ENCODE measurements at places on chromosomes 16 and 17. TPM values are rescaled to one million over a fixed set of nuclear protein-coding genes. Genes with fewer than 3 reads are reported as not detected.

The CCT6B gene
- total RNA-seq = 3.3 TPM

The PIMREG gene
- not detected for total RNA-seq

The USP6 gene
- 2.5 TPM for total RNA-seq

The TSR1 gene
- 21.9 TPM for total RNA-seq

The KRTAP2-3 gene
- not detected for total RNA-seq

The TPSD1 gene
- total RNA-seq = not detected

GRCh38 chr16:87374313-87374712 lies 9.3 kb downstream of the FBXO31 start:
- DNase-seq = no peak
- no peaks in the 10 kb centered on the region for H3K36me3 ChIP-seq
- peaks cover 84% of the 10 kb centered on the region for H3K4me1 ChIP-seq
- no peak overlapping the region for H3K4me3 ChIP-seq
- H3K27ac ChIP-seq = no peak overlapping the region
- no peaks in the 10 kb centered on the region for H3K27me3 ChIP-seq

DNA sequence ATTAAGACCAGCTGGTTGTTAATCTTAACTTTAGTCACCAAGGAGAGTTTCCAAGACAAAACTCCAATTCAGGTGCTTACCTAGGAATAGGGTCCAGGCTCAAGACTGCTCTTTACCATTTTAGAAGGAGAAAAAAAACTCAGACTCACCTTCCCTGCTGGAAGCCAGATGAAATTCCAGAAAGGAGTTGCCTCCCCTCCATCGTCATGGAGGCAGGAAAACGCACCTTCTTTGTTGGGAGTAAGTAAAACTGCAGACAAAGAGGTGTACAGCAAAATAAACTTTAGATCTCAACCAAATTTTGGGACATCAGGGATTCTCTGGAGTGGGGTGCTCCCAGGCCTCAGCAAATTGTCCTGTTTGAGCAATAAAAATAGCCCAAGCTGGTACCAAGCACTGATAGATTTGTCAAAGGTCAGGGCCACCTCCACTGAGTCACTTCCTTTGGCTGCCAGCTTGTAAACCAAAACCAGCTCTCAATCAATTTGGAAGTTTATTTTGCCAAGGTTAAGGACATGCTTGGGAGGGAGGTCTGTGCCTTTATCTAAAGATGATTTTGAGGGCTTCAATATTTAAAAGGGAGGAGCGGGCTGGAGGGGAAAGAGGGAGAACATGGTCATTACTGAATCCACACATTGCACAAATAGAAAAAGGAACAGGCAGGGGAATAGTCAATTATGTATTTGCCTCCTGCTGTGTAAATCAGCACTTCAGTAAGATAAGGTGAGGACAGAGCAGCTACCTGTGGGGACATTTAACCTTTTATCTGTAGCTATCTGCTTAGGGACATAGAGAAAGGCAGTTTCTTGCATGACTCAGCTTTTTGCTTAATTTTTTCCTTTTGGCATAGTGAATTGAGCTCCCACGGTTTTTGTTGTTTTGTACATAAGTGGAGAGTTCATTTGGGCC lies 1.5 kb upstream of the ALDH3A2 start:
- no peak for DNase-seq
- H3K4me1 ChIP-seq = peaks cover 47% of the 10 kb centered on the region
- no peaks in the 10 kb centered on the region for H3K27me3 ChIP-seq
- no peaks in the 10 kb centered on the region for H3K36me3 ChIP-seq
- peak overlapping the region; percentile 97 for H3K27ac ChIP-seq

DNA sequence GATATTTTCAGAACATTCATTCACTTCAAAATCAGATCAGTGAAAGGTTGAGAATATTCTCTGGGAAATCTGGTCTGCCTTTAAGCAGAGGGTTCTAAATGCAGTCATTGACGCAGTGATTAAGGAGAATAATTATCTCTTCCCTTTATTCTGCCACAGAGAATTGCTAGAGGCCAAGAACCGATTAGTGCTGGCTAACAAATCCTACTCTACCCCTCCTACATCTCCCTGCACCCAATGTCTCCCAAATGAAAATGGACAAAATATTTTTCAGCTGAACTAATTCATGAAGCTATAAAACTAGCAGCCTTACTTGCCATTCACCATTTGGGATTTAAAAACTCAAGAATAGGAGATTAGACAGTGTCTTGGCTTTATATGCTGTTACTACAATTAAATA lies 185.5 kb upstream of the SOX9 start:
- H3K36me3 ChIP-seq = no peaks in the 10 kb centered on the region
- no peak overlapping the region for H3K4me3 ChIP-seq
- no peaks in the 10 kb centered on the region for H3K4me1 ChIP-seq
- no peak overlapping the region for H3K27ac ChIP-seq

DNA sequence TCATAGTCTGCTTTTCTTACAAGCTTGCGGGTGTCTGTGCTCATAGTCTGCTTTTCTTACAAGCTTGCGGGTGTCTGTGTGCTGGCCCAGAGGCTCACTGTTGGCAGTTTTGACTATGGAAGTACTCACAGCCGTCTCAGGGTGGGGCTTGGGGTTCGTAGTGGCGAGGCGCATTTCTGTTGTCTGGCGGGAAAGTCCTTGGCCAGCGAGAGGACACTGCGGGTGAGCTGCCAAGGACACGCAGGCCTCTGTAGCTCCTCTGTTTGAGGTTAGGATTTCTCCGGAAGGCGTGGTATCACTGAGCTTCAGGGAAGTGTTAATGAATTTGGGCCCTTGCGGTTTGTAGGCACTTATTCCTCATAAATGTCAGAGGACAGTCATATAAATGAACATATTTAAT lies 13.5 kb downstream of the TBCD start:
- H3K27ac ChIP-seq = peak overlapping the region; percentile 54
- no peaks in the 10 kb centered on the region for H3K4me1 ChIP-seq
- peak; percentile 75 for DNase-seq
- H3K36me3 ChIP-seq = peaks cover 5% of the 10 kb centered on the region
- H3K4me3 ChIP-seq = no peak overlapping the region

DNA sequence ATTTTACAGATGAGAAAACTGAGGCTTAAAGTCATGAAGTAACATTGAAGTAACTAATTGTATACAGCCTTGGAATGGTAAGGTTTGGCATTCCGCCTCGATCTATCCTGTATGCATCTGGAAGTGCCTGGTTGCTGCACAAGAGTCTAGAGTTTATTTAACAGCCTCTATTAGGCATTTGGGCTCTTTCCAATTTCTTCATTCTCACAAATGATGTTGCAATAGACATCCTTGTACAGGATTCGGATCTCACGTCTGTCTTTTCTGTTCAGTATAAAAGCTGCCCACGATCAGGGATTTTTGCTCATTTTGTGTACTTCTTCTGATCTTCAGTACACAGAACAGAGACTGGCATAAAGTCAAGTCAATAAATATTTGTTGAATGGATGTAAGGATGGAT lies 100.5 kb downstream of the AIPL1 start:
- no peaks in the 10 kb centered on the region for H3K36me3 ChIP-seq
- H3K4me3 ChIP-seq = no peak overlapping the region
- H3K27me3 ChIP-seq = no peaks in the 10 kb centered on the region
- H3K27ac ChIP-seq = no peak overlapping the region
- no peaks in the 10 kb centered on the region for H3K4me1 ChIP-seq
- DNase-seq = no peak

- DNase-seq = no peak
- H3K36me3 ChIP-seq = no peaks in the 10 kb centered on the region
- no peaks in the 10 kb centered on the region for H3K27me3 ChIP-seq
- no peak overlapping the region for H3K27ac ChIP-seq
- no peaks in the 10 kb centered on the region for H3K4me1 ChIP-seq
These were observed 147.4 kb upstream of the IRX5 start for GRCh38 chr16:54783226-54783625.

DNA sequence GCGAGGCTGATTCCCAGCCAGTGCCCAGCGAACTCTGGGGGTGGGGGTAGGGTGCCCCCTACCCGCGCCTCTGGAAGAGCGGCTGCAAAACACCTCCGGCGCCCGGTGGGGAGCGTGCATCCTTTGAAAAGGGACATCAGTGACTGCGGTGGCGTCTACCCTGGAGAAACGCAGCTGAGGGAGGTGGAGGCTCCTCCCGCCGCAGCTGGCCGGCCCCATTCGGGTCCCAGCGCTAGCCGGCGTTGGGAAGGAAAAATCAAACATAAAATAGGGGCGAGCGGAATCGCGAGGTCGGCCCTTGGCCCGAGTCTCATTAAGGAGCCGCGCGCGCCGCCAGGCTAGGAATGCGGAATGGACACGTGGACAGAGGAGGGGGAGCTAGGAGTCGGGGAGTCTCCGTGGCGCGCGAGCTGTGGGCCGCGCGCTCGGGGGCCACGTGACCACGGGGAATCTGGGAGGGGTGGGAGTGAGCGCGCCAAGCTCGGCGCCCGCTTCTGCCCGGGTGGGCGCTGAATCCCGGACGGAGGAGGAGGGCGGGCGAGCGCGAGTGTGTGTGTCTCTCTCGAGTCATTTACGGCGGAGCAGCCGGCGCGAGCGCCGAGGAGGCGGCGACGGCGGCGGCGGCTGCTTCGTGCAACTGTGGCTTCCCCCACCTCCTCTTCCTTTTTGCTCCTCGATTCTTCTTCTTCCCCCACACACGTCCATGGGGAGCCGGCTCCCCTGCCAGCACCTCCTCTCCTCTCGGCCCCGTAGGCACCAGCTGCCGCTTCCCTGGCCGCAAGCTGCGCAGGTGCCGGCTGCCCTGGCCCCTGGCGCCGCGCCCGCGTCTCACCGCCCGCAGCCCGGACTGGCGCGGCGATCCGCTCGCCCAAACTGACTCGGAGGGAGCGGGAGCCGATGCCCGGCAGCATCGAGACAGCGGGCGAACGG lies at the start of gene TMEM132E:
TMEM132E (plus strand) TSS at position 566 of the 930 bp plus-strand sequence. CDS start 1,495 bp downstream, outside the sequence.
- H3K27ac ChIP-seq = no peak within 1 kb of the TSS
- H3K27me3 ChIP-seq = peaks cover 58% of the 10 kb centered on the region
- DNase-seq = peak; percentile 71
- H3K36me3 ChIP-seq = no peaks in the 10 kb centered on the region

GRCh38 chr16:82639263-82639662 lies 12.5 kb downstream of the CDH13 start:
- no peaks in the 10 kb centered on the region for H3K27me3 ChIP-seq
- peak; percentile 30 for DNase-seq
- H3K4me1 ChIP-seq = no peaks in the 10 kb centered on the region
- no peaks in the 10 kb centered on the region for H3K36me3 ChIP-seq
- no peak overlapping the region for H3K27ac ChIP-seq

DNA sequence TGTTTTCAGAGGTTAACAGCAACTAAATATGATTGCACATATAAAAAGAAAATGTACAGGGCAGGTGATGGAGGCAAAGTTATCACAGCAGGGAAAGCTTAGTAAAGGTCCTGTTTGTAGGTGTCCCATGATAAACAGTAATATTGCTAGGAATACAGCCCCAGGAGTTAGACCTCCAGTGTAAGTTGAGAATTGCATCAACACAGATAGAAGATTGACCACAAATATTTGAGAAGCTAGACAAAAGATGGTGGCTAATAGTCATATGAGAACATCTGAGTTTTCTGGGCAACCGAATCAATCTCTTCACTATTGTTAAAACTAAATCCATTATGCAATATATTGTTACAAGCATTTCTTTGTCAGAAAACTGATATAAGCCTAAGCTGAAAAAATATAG lies 152.6 kb downstream of the CDH11 start:
- no peaks in the 10 kb centered on the region for H3K27me3 ChIP-seq
- DNase-seq = no peak
- H3K27ac ChIP-seq = no peak overlapping the region
- H3K4me1 ChIP-seq = no peaks in the 10 kb centered on the region

- no peaks in the 10 kb centered on the region for H3K4me1 ChIP-seq
- H3K36me3 ChIP-seq = no peaks in the 10 kb centered on the region
- DNase-seq = no peak
- no peak overlapping the region for H3K27ac ChIP-seq
- peaks cover 16% of the 10 kb centered on the region for H3K27me3 ChIP-seq
- H3K4me3 ChIP-seq = no peak overlapping the region
These were observed 4.4 kb downstream of the RTN4RL1 start for GRCh38 chr17:2020721-2021120.

GRCh38 chr16:30049871-30050270 lies 15.7 kb upstream of the ALDOA start:
- H3K4me1 ChIP-seq = peaks cover 17% of the 10 kb centered on the region
- no peaks in the 10 kb centered on the region for H3K27me3 ChIP-seq
- no peaks in the 10 kb centered on the region for H3K36me3 ChIP-seq
- H3K4me3 ChIP-seq = no peak overlapping the region

- peaks cover 38% of the 10 kb centered on the region for H3K4me1 ChIP-seq
- H3K36me3 ChIP-seq = no peaks in the 10 kb centered on the region
- DNase-seq = no peak
- H3K4me3 ChIP-seq = no peak overlapping the region
- no peaks in the 10 kb centered on the region for H3K27me3 ChIP-seq
These were observed 1.4 kb upstream of the DYNLL2 start for GRCh38 chr17:58081646-58082340.

DNA sequence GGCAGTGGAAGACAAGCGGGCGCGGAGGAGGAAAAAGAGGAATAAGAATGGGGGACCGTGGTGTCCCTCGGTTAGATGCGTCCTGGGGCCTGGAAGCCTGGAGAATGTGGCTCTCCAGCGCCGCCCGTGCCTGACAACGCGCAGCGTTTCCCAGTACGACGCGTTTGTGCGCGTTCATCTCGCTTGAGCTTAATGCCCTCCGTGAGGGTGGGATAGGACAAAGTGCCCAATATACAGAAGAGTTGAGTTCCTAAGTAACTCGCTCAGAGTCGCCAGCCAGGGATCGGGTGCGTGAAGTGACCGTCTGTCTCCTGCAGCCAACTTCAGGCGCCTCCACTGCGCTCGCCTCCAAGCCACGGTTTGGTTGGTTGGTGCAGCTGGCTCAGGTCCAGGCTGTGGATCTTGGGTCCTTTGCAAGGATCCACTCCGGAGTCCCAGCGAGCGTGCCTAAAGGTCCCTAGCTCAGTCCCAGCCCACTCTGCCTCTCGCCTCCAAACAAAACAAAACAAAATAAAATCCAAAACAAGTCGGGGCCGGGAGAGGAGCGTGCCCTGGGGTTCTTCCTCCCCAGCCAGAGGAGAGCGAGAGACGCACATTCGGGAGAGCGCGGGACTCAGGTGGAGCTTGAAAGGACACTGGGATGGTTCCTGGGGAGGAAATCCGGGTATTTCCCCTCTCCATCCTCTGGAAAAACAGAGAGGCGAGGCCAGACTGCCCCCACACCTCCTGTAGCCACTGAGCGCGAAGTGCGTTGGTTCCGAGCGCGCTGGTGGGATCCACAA lies 974 bp downstream of the GALR2 start:
- H3K27ac ChIP-seq = no peak overlapping the region
- no peak overlapping the region for H3K4me3 ChIP-seq
- H3K36me3 ChIP-seq = peaks cover under 1% of the 10 kb centered on the region
- no peak for DNase-seq

DNA sequence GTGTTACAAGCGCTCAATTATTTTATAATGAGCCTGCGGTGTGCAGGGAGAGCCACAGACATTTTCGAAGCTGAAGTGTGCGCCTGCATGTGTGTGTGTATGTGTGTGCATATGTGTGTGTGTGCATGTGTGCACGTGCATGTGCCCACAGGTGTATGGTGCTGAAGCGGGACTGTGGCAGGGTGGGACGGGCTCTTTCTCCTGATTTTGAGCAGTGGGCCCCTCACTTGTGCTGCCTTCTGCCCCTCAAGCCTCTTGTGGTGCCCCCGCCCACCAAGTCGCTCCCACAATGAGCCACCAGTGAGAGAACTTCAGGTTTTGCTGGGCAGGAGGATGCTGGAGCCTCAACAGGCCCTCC lies 16.7 kb upstream of the KCNJ12 start:
- H3K27ac ChIP-seq = no peak overlapping the region
- no peaks in the 10 kb centered on the region for H3K4me1 ChIP-seq
- DNase-seq = no peak
- H3K27me3 ChIP-seq = no peaks in the 10 kb centered on the region

- H3K27me3 ChIP-seq = peaks cover 23% of the 10 kb centered on the region
- no peaks in the 10 kb centered on the region for H3K36me3 ChIP-seq
- H3K4me3 ChIP-seq = peak overlapping the region; percentile 48
- peak; percentile 84 for DNase-seq
- peaks cover 6% of the 10 kb centered on the region for H3K4me1 ChIP-seq
These were observed 2.0 kb downstream of the NPTX1 start for GRCh38 chr17:80474231-80474960.

Data from sigmoid colon (tissue), 7 donors.